ENCODE measurements at places on chromosomes 1 and 21. TPM values are rescaled to one million over a fixed set of nuclear protein-coding genes. Genes with fewer than 3 reads are reported as not detected.

LRRC71 gene
- not detected for total RNA-seq

NHLH1 gene
- 0.57 TPM for total RNA-seq

SAMD13 gene
- total RNA-seq: 1.4 TPM

PEAR1 gene
- 0.81 TPM for total RNA-seq

SUSD4 gene
- 0.92 TPM for total RNA-seq

NPPB gene
- 45.3 TPM for total RNA-seq

OMA1 gene
- total RNA-seq: 23.4 TPM

OR13G1 gene
- total RNA-seq: not detected

UBE4B gene
- 69.5 TPM for total RNA-seq

FCRL5 gene
- total RNA-seq: not detected

SH2D1B gene
- total RNA-seq: not detected

CD247 gene
- total RNA-seq: 0.55 TPM

Data from endodermal cell (in vitro differentiated cells).